ENCODE measurements at places on chromosomes 2 and 18.
A peak's percentile ranks its signal among the peaks of the same experiment; 100 is the strongest.

- no peak for DNase-seq
Measured at GRCh38 chr2:101623031-101623521, 74.4 kb upstream of the MAP4K4 start.

GRCh38 chr2:74551530-74551929 is 2.2 kb downstream of the LOXL3 start:
- DNase-seq, result no peak

DNA sequence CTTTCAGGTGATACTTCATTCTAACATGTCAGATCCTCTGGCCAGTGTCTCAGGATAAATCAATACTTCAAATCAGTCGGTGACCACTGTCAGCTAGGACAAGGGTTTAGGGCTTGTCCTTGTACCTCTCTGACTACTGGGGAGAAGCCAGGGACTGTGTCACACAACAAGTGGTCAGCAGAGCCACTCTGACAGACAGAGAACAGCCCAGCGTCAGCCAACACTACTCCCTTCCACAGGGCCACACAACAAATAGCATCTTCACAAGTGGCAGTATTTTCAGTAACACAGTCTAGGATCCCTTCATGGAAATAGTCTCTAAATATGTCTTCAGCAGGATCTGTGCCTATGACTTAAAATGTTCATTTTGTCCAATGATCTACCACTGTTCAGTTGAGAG is 14.2 kb downstream of the FLACC1 start:
- no peak for DNase-seq

GRCh38 chr2:225353579-225354085 is 45.9 kb upstream of the NYAP2 start:
- no peak for DNase-seq

- no peak for DNase-seq
Measured at GRCh38 chr2:84201158-84201557, 257.9 kb downstream of the SUCLG1 start.

GRCh38 chr18:14933964-14934363 is 186.0 kb downstream of the ANKRD30B start:
- DNase-seq, result no peak

- no peak for DNase-seq
Measured at GRCh38 chr18:27656905-27657304, 471.8 kb upstream of the CHST9 start.

DNA sequence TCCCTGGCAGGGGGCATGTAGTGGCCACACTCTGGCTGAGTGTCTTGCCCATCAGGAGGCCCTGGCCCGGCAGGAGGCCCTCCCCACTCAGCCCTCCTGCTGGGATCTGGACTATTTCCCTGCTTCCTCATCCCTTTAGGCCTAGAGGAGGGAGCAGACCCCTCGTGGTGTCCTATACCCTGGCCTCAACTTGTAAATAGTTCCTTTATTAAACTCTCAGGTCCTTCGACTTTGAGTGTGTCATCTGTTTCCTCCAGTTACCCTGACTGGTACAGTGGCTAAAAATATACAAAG is 166.7 kb upstream of the GLI2 start:
- DNase-seq, result no peak

DNA sequence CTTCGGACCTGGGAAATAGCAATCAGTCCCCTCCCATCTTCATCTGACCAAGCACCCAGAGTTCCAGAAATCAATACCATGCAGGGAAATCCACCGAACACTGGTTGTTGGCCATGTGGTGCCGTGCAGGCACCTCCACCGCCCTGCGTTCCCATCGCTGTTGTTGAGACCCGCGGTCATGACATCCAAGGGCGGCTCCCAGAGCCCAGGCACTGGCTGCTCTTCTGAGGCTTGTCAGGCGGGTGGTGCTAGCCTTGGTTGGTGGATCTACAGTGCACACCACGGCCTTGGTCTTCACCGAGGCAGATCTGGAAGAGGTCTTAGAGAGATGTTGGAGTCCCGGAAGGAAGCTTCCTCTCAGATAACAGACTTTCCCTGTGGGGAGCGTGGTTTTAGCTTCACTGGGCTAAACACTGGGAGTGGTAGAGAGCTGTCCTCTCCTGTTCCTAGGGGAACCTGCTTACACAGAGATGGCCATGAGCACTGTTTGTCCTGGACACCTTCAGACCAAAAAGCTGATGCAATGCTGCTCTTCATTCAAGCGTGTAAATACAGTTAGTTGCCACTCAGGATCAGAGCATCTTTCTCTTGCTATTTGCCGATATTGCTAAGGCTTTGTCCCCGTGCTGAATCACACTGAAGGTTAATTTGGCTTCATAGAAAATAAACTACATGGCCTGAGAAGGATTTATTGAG is 58.3 kb downstream of the SMIM21 start:
- no peak for DNase-seq

GRCh38 chr2:152099367-152100050 is 665 bp upstream of the CACNB4 start:
- no peak for DNase-seq

GRCh38 chr2:225270861-225271260 is 128.6 kb upstream of the NYAP2 start:
- peak; percentile 8 for DNase-seq

GRCh38 chr2:201937343-201937742 is 96.3 kb upstream of the FZD7 start:
- DNase-seq, result no peak

GRCh38 chr18:5998166-5998881 is 103.0 kb upstream of the TMEM200C start:
- no peak for DNase-seq

DNA sequence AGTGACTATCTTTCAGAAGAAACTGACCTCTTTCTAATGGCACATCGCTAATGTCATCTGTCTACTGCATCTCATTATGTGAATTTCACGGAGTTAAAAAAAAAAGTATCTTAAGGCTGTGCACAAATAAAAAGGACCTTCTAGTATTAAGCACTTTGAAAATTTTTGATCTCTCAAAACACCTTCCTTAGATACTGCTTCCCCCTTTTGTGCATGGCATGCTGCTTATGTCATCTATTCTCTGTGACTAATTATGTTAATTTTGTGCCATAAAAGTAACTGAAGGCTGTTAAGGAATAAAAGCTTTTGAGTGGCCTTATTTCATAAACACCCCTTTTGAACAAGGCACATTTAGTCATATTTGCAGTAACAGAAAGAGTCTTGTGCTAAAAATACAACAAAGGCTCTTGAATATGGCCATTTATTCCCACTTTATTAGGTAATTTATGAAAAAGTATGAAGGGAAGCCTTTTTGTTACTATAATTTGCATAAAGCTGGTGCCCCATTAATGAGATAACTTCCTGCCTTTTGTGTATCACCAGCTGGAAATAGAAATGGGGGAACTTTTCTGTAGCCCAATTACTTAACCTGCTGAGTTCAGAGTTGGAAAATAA is 1412.0 kb upstream of the ZEB2 start:
- DNase-seq, result no peak

DNA sequence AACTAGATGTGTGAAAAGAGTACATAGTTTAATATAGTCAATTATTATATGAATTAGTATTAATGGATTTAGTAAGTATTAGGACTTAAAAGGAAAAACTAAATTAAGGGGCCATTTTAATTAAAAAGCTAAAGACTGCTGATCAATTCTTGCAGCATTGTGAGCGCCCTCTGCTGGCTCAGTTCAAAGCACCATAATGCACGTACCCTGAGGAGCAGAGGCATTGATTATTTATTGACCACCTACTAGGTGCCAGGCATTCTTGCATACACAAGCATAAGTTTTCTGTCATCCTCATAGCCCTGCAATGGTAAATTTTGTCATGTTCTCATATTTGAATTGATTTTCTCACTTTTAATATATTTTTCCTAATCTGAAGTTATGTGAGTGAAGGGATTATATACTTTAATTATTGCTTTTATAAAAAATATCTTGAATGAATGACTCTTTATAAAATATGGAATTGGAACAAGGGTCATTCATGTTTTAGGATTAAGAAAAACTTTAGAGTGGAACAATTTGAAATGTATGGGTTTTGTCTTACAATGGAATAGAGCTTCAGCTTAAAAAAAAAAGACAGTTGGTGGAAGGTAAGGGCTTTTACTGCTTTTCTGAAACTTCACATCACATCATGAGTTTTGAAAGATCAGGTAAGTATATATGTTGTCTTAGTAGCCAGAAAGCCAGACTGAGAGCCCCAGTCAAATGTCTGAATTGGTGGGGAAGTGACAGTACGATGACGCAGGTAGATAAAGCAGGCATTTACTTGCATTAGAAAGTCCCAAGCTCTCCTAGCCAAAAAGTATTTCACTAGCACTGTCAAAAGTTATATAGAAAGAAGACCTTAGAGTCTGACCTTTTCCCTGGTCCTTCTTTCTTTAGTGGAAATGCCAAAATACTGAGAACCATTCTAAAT is 9.7 kb downstream of the ITGA4 start:
- DNase-seq, result peak; percentile 73

- DNase-seq, result no peak
Measured at GRCh38 chr2:227615181-227615580, 541 bp upstream of the SCYGR3 start.

GRCh38 chr2:150144546-150145298 is 342.7 kb downstream of the RND3 start:
- DNase-seq, result no peak

DNA sequence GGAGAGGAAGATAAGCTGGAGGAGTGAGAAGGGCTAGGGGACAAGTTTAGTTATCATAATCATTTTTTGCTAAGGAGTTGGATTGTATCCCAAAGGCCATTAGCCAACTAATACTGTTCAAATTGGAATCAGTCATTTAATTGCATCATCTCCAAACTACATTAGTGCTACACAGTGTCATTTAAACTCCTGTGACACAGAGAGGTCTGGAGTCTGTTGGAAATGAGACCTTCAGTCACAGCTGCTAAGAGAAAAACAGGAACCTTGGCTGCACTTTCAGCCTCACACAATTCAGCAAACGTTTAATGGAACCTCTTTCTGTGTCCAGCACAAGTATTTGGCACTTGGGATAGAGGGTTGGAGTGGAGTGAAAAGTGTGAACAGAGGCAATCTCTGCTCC is 175.5 kb upstream of the MGAT5 start:
- no peak for DNase-seq

DNA sequence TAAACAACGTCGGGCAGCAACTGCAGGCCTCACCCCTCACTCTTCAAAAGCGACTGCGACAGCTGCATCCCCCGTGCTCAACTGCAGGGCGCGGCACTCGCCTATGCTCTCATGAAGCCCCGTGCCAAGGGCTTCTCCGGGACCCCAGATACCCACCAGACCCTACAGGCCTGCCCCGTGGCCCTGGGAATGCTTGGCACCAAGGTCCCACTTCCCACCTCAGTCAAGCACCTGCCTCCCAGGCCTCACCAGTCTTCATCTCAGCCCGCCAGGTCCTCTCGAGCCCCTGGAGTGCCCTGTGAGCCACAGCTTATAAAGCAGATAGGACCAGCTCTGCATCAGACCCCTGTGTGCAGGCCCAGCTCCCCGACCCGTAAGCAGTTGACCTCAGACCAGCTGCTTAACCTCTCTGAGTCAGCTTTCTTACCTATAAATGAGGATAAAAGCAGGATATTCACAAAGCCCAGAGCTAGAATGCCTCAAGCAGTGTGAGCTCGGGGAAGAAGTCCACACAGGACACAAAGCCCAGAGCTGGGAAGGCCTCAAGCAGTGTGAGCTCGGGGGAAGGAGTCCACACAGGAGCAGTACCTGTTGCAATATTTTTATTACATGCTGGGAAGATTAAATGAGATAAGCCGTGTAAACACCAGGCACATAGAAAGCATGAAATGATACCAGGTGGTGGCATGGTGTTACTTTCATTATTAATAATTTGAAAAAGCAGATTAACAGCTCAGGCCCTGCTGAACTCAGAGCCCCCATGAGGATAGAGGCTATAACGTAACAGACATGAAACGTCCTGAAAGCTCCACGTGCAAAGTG is 96.9 kb downstream of the HDAC4 start:
- DNase-seq, result no peak

DNA sequence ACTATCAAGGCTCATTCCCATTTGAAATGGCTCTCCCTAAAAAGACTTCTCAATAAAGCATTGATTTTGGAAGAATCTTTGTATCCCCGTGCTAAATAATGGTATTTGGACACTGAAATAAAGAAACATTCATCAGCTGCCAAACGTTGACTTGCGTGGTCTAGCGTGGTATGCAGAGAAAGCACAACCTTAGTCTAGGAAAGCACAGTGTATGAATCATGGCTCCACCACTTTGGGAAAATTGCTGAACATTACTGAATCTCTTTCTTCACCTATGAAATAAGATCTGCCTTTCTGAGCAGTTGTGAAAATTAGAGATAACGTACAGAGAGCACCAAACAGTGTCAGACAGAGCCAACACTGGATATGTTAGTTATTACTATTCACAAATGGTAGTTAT is 353.9 kb downstream of the SS18 start:
- DNase-seq, result no peak

DNA sequence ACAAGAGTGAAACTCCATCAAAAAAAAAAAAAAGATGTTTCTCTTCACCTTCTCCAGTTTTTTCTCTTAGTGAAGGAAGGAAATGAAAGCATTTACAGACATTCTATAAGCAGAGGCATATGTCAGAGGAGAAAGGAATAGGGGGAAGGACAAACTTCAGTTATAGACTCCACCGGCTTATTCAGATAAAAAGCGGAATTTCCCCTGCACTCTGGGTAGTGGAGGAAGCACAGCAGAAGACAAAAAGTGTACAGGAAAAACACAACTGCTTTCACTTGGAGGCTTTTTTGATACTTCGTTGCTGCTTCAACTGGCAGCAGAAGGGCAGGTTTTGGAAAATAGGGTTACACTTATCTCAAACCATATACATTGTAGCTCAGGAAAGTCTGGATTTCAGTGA is 3.2 kb upstream of the MGAT4A start:
- no peak for DNase-seq

- DNase-seq, result no peak
Measured at GRCh38 chr2:75491129-75491753, 69.5 kb downstream of the EVA1A start.

DNA sequence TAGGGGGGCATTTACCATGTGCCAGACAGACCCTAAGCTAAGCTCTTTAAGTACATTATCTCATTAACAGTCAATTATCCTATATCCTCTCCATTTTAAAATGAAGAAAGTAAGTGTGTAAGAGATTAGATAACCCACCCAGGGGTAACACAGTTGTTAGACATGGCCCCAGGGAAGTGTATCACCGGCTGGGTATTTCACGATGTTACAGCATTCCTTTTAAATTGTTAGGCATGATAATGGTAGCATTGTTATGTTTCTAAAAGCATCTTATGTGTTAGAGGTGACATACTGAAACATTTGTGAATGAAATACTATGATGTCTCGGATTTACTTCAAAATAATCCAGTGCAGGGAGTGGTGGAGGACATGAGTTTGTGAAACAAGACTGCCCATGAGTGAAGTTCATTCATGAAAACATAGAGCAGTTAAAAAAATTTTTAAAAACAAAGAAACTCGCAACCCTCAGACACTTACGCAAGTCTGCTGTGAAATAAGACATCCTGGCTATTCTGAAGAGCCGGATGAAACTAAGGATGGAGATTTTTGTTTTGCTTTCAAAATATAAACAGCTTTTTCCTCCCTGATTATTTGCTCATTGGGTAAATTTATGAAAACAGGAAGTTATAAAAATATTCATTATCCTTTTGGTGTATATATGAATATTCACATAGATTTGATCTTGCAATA is 54.9 kb downstream of the IL1RL2 start:
- no peak for DNase-seq

GRCh38 chr18:77059294-77059916 is 73.2 kb downstream of the MBP start:
- DNase-seq, result no peak

GRCh38 chr18:58044370-58045241 is 580 bp downstream of the NEDD4L start:
- DNase-seq, result peak; percentile 2

Data from stimulated activated CD4-positive, alpha-beta T cell treated with anti-CD3 and anti-CD28 coated beads, Interleukin-12 subunit alpha, Interleukin-12 subunit beta, amount 100 ng/mL, for 48 hours (primary cell).